ENCODE measurements at places on chromosomes 5 and 9.

DNA sequence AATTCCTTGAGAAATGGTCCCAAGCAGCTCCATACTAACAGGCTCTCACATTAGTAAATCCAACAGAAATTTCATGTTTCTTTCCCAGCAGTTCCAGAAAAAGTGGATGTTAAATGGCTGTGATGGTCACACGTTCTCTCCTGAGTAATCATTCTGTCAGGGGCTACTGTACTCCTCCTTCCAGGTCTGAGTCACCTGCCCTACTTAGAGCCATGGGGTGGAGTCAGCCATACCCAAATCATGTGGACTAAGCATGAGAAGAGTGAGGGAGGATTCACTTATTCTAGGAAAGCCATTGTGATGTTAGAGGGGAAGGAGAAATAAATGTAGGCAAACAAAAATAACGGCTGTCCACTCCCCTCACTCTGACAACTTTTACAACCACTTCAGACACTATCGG is 547.2 kb downstream of the CSNK1G3 start:
- H3K4me1 ChIP-seq = no peaks in the 10 kb centered on the region
- no peaks in the 10 kb centered on the region for H3K27me3 ChIP-seq
- H3K36me3 ChIP-seq = no peaks in the 10 kb centered on the region
- no peak for DNase-seq
- no peak overlapping the region for H3K4me3 ChIP-seq
- no peak overlapping the region for H3K27ac ChIP-seq

GRCh38 chr5:65790371-65791163 is 68.6 kb downstream of the NLN start:
- no peak overlapping the region for H3K27ac ChIP-seq
- no peaks in the 10 kb centered on the region for H3K4me1 ChIP-seq
- peaks cover 6% of the 10 kb centered on the region for H3K36me3 ChIP-seq
- no peaks in the 10 kb centered on the region for H3K27me3 ChIP-seq
- no peak for DNase-seq

GRCh38 chr9:91302831-91303230 is 58.9 kb downstream of the AUH start:
- DNase-seq = no peak
- H3K4me3 ChIP-seq = no peak overlapping the region
- no peaks in the 10 kb centered on the region for H3K36me3 ChIP-seq
- H3K27me3 ChIP-seq = no peaks in the 10 kb centered on the region
- H3K27ac ChIP-seq = no peak overlapping the region

DNA sequence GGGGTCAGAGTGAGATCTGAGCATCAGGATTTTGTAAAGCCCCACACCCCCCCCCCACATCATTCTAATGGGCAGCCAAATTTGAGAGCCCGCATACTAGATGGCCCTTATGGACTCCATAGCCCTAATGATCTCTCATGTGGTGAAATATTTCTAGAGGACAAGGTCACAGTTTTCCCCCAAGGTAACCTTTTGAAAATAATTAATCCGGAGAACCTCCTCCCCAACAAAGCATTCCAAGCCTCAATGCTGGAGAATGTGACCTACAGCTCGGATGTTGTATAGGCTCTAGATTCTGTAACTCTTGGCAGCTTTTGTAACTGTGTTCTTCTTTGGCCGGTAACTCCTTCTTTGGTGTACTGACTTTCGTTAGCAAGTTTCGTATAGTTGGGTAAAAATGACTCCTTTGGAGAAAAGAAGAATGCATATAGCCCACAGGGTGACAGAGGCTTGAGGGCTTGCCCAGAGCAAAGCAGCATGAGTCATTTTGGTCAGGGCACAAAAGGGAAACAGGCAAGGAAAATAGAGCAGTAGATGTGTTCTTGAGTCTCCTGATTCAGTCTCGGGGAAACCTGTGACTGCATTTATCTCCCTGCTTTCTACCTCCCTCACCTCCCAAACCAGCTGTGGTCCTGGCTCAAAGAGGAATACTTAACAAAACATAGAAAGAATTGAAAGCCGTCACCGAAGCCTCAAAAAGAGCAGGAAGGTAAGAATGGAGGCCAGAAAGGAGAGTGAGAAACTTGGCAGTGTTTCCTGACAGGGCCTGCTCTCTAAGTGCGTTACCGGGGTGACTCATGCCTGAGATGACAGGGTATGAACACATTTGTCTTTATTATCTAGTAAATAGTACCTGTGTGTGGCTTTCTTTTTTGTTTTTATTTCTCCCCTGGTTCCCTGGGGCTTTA is 6.6 kb upstream of the XPA start:
- no peaks in the 10 kb centered on the region for H3K4me1 ChIP-seq
- H3K36me3 ChIP-seq = no peaks in the 10 kb centered on the region
- H3K4me3 ChIP-seq = no peak overlapping the region

- no peaks in the 10 kb centered on the region for H3K36me3 ChIP-seq
- H3K27me3 ChIP-seq = no peaks in the 10 kb centered on the region
- DNase-seq = no peak
- H3K4me3 ChIP-seq = no peak overlapping the region
These were observed 7.3 kb downstream of the GPBP1 start for GRCh38 chr5:57181154-57181553.

DNA sequence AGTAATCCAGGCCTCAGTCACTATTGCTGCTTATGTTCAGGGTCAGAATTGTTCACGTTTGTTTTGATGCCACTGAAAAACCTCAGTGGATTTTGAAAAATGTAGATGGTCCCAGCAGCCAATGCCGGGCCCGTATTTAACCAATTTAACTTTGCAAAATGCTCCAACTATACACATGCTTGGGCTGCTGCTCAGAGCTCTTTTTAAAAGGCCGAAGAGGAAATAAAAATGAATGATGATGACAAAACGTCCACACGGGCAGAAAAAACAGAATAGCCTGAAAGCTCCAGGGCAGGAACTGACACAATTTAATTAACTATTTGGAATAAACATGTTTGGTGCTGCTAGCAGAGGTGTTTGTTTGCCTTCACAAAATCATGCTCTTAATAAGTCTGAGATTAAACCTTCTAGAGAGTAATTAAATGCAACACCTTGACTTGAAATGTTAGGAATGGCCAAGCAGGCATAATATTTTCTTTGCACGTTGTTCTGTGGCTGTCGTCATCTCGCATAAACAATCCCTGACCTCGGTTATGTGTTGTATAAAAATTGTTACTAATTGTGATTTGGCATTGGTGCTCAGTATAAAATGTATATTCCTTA is 152.7 kb downstream of the SLIT3 start:
- H3K27me3 ChIP-seq = no peaks in the 10 kb centered on the region
- DNase-seq = no peak
- H3K4me3 ChIP-seq = no peak overlapping the region

GRCh38 chr9:130629443-130630070 is 34.8 kb upstream of the PRDM12 start:
- H3K27me3 ChIP-seq = no peaks in the 10 kb centered on the region
- peaks cover 36% of the 10 kb centered on the region for H3K36me3 ChIP-seq
- H3K4me1 ChIP-seq = peaks cover 8% of the 10 kb centered on the region

DNA sequence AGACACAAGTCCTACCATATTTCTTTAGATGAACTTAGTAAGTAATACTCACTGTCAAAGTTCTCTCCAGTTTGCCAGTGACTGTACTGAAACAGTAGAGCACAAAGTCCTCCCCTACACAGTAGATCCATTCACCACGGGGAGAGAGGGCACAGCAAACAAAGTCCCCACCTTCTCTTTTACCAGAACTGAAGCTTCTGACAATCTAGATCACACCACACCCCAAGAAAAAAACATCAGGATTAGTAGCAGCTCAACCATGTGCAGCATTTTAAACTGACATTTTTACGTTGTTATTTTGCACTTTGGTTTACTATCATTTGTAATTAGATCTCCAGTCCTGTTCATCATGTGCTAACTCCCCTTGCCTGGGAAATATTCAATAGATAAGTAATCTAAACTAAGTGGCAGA is 23.0 kb downstream of the DNAJA1 start:
- H3K4me1 ChIP-seq = no peaks in the 10 kb centered on the region
- no peak overlapping the region for H3K4me3 ChIP-seq
- H3K27me3 ChIP-seq = no peaks in the 10 kb centered on the region
- H3K36me3 ChIP-seq = peaks cover 6% of the 10 kb centered on the region

- H3K27ac ChIP-seq = no peak overlapping the region
- no peak overlapping the region for H3K4me3 ChIP-seq
- H3K36me3 ChIP-seq = no peaks in the 10 kb centered on the region
- peaks cover 4% of the 10 kb centered on the region for H3K4me1 ChIP-seq
- DNase-seq = no peak
These were observed 31.0 kb downstream of the SLC9A3 start for GRCh38 chr5:493119-493701.

DNA sequence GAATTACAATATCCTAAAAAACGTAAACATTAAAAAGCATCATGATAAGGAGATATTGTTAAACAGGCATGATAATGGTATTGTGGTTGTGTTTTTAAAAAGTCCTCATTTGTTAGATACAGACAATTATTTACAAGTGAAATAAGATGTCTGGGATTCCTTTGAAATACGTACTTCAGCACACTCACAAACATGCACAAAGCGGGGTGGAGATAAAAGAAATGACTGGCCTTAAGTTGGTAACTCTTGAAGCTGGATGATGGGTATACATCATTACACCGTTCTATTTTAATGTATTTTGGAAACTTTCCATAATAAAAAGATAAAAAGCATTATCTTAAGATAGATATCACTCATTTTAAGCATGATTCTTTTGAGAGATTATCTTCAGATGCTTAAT is 1.0 kb downstream of the FAM200C start:
- H3K27me3 ChIP-seq = no peaks in the 10 kb centered on the region
- H3K4me3 ChIP-seq = no peak overlapping the region
- H3K36me3 ChIP-seq = no peaks in the 10 kb centered on the region
- H3K4me1 ChIP-seq = no peaks in the 10 kb centered on the region
- no peak overlapping the region for H3K27ac ChIP-seq

- DNase-seq = no peak
- no peaks in the 10 kb centered on the region for H3K36me3 ChIP-seq
- no peaks in the 10 kb centered on the region for H3K4me1 ChIP-seq
- no peaks in the 10 kb centered on the region for H3K27me3 ChIP-seq
- no peak overlapping the region for H3K27ac ChIP-seq
These were observed 313.0 kb downstream of the GABRB2 start for GRCh38 chr5:161233553-161233952.

- no peak overlapping the region for H3K4me3 ChIP-seq
- H3K4me1 ChIP-seq = peaks cover 1% of the 10 kb centered on the region
- H3K36me3 ChIP-seq = no peaks in the 10 kb centered on the region
- no peaks in the 10 kb centered on the region for H3K27me3 ChIP-seq
- no peak overlapping the region for H3K27ac ChIP-seq
These were observed 9.7 kb downstream of the SPATA9 start for GRCh38 chr5:95673081-95673480.

DNA sequence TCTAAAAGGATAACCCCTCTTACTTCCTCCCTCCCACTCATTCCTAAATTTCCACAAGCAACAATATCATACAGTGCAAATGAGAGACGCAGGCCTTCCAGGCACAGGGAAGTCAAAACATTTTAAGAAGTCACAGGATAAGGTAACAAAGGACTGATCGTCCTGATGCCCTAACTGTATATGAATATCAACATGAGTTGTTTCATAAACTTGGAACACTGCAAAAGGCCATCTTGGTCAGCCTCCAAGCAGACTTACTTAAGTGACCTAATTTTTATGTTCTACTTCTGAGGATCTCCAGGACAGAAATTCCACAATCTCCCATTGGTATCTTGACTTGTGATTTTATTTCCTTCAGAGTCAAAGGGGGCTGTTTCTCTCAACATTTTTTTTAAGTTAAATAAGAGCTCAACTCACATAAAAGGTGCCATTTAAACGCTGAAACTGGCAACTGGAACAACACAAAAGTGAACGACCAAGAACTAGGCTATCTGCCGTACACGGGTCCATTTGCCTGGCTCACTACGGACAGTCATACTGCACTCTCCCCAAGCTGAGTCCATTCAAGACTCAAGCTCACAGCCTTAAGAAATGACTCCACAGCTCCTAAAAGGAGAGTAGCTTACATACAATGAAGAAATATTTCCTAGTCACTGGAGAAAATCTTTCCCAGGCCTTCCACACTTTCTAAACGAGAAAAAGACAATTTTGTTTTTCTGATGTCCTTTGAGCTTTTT is 71.3 kb downstream of the LHFPL2 start:
- peaks cover 2% of the 10 kb centered on the region for H3K4me1 ChIP-seq
- no peaks in the 10 kb centered on the region for H3K27me3 ChIP-seq
- no peak overlapping the region for H3K27ac ChIP-seq
- H3K36me3 ChIP-seq = no peaks in the 10 kb centered on the region
- no peak overlapping the region for H3K4me3 ChIP-seq

DNA sequence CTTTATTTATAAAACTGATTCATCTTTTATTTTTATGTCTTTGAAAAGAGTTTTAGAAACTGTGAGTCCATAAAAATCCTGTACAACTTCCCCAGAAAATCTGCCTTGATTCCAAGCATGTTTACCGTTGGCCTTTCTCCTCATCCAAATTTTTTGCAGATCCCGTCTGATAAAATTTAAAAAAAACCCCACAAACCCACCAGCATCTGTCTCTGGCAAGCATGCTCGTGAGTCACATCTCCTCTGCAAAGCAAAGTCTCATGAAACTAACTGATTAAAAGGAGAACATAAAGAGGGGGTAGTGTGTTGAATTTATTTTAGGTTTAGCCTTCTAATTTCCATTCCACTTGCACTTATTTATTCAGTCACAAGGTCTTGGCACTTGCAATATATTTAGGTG is 109.4 kb downstream of the MAT2B start:
- DNase-seq = no peak
- H3K36me3 ChIP-seq = no peaks in the 10 kb centered on the region
- H3K4me1 ChIP-seq = no peaks in the 10 kb centered on the region
- no peak overlapping the region for H3K4me3 ChIP-seq
- H3K27me3 ChIP-seq = no peaks in the 10 kb centered on the region
- H3K27ac ChIP-seq = no peak overlapping the region

- no peaks in the 10 kb centered on the region for H3K27me3 ChIP-seq
- no peak overlapping the region for H3K4me3 ChIP-seq
- DNase-seq = no peak
- no peaks in the 10 kb centered on the region for H3K4me1 ChIP-seq
These were observed 67.8 kb downstream of the PCSK5 start for GRCh38 chr9:75958226-75958625.

DNA sequence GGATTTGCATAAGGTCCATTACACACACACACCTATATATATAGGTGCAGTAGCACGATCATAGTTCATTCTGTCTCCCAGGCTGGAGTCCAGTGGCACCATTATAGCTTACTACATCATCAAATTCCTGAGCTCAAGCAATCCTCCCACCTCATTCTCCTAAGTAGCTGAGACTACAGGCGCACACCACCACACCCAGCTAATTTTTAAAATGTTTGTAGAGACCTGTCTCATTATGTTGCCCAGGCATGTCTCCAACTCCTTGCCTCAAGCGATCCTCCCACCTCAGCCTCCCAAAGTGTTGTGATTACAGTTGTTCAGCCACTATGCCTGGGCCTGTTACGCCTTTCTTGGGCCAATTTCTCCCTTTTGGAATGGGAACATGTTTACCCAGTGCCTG is 39.7 kb downstream of the DNAJB5 start:
- H3K4me3 ChIP-seq = no peak overlapping the region
- H3K36me3 ChIP-seq = no peaks in the 10 kb centered on the region
- H3K27me3 ChIP-seq = no peaks in the 10 kb centered on the region

GRCh38 chr9:122567901-122568300 is 15.0 kb downstream of the OR1N2 start:
- H3K27ac ChIP-seq = no peak overlapping the region
- no peaks in the 10 kb centered on the region for H3K4me1 ChIP-seq
- DNase-seq = no peak
- no peak overlapping the region for H3K4me3 ChIP-seq

All from iPS DF 6.9 (cell line).